Hematopoietic multipotent progenitor cell treated with erythropoietin and hydrocortisone succinate and interleukin-3 and kit ligand, for 6 days (in vitro differentiated cells): ENCODE measurements at places on chromosomes 6 and 20.

- DNase-seq = no peak
These were observed 116.0 kb downstream of the TRMT11 start for GRCh38 chr6:126102358-126102757.

- no peak for DNase-seq
These were observed 31.3 kb upstream of the PDE10A start for GRCh38 chr6:165694296-165694695.

DNA sequence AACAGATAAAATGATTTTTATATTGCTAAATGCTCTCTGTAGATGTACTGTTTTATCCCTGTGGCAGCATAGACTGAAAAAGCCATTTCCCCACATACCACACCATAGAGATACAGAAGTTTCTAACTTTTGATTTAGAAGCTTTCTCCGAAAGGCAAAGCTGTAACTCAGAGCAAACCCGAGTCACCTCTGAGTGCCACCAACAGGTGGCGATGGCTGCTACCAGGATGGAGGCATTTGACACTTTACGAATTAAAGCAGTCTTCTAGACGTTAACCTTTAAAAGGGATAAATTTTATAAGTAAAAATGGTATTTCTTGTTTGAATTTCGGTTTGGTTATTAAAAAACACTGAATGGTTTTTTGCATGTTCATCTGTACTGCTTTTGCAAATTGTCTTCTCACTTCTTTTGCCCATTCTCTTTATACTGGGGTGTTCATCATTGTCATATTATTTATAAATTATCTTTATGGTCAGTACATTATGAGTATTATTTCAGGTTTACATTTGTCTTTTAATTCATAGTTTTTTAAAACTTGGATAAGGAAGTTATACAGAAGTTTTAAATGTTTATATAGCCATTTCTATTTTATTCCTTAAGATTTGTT is 201.0 kb upstream of the CEP162 start:
- peak; percentile 63 for DNase-seq

- DNase-seq = no peak
These were observed 72.2 kb downstream of the CDH26 start for GRCh38 chr20:60030471-60030870.

DNA sequence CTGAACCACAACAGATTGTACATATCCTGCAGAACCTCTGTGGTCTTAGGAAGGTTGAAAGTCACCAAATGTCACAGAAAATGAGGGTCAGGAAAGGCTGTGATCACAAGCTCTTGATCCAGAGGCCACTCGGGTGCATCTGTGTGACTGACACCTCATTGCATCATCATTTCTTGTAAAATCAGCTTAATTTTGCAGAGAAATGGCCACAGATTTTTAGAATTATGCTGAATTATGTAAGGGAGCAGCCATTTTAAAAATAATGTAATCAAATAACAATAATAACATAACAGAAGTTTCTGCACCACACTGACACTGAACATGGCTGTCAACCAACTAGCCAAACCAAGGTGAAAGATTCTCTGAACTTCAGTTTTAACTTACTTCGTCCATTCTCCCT is 32.5 kb upstream of the PRND start:
- DNase-seq = peak; percentile 29

GRCh38 chr6:1678201-1678600 is 68.5 kb downstream of the FOXC1 start:
- DNase-seq = no peak

GRCh38 chr20:9031991-9032390 is 36.9 kb upstream of the PLCB4 start:
- no peak for DNase-seq

- DNase-seq = peak; percentile 41
These were observed 33.3 kb downstream of the ZC3H12D start for GRCh38 chr6:149451376-149452036.

- peak; percentile 90 for DNase-seq
These were observed 29.1 kb upstream of the SCRT2 start for GRCh38 chr20:704726-705125.

DNA sequence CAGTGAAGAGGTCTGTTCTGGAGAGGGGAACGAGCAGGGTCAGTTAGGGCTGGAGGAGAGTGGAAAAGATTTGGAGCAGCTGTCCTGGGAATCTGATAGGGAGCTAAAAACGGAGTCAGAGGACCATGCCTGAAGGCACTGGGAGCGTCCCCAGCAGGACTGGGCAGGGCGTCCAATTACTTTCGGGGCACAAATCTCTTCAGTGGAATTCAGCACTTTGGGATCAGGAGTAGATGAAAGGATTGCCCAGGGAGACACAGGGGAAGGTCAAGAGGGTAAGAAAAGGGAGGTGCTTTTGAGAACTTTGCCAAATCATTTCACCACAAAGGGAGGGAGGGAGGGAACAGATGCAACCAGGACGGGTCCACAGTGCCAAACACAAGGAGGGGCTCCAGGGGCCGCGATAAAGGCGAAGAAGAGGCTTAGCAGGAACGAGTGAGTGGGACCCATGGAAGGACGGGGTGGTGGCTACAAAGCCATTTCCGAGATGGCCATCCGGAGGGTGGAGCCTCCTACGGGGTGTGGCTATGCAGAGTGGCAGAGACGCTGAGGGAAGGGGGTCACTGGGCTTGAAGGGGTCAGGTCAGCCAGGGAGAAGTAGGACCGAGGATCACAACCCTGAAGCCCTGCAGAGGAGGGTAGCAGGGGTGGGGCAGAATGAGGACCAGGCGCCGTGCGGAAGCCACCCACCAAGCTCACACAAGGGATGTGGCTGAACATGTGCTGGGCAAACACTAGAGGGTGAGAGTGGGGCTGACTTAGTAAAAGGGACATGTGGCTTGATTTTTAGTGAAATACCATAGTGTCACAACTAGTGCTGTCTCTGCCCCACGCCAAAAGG is 180.0 kb upstream of the RREB1 start:
- DNase-seq = peak; percentile 65

GRCh38 chr20:58781138-58781537 is 69.6 kb downstream of the GNAS-AS1 start:
- DNase-seq = no peak

GRCh38 chr6:129679758-129680157 is 30.2 kb downstream of the ARHGAP18 start:
- peak; percentile 63 for DNase-seq

GRCh38 chr6:134632024-134632423 is 314.1 kb upstream of the SGK1 start:
- DNase-seq = peak; percentile 10

- no peak for DNase-seq
These were observed 42.6 kb upstream of the SPDEF start for GRCh38 chr6:34598712-34599111.

DNA sequence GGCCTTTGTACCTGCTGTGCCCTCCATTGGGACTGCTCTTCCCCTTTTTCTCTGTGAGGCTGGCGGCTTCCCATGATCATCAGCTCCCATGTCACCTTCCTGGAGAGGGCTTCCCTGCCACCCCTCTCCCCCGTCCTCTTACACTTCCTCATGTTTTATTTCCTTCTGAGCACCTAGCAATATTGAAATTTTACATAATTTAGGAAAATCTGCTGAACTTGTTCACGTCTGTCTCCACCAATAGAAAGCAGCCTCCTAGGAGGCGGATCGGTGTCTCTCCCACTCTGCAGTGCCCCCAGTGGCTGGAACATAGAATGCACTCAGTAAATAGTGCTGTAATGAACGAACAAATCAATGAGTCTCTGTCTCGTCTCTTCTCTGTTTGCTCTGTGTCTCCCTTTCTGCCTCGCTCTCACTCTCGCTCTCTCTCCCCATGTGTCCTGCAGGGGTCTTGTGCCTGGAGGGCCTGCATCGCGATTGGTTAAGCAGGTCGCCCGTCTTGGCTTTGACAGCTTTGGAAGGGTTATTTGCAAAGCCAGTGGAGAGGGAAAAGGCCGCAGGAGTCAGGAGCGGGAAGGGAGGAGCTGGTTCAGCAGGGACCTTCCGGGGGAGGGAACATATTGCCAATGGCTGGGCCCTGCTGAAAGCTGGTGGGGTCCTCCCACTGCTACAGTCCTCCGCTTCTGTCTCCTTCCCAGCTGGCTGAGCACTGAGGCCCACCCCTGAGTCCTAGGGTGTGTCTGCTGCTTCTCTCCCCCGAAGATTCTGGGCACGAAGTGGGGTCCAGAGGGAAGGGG is 12.1 kb upstream of the OCSTAMP start:
- DNase-seq = peak; percentile 87

DNA sequence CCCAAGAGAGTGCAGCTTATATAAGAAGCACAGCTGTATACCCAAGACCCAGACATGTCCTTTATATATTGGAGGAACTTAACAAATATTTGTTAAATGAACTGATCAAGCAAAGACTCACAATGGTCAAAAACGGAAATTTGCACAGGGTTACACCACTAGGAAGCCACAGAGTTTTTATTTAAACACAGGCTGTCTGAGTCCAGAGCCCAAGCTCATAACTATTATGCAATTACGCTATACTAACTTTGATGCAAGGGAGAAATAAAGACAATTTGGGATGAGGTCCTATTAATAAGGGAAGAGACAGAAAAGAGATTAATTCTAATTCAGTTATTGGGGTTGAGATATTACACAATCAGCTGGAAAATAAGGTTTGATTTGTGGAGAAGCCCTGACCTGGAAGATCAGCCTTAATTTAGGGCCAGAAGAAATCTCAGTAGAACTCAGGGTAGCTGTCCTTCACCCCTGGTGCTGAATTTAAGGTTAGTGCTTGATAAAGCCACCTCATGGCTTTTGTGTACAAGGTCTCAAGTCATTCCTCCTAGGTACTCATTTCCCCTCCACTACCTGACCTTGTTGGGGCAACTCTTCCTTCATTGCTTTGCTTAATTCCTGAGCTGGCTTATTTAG is 10.5 kb upstream of the ZNF334 start:
- peak; percentile 63 for DNase-seq

- no peak for DNase-seq
These were observed 10.8 kb downstream of the FNDC1 start for GRCh38 chr6:159180001-159180400.

GRCh38 chr20:57899554-57899953 is 189.7 kb upstream of the PMEPA1 start:
- DNase-seq = no peak
